ENCODE measurements at places on chromosomes 2 and 18.

DNA sequence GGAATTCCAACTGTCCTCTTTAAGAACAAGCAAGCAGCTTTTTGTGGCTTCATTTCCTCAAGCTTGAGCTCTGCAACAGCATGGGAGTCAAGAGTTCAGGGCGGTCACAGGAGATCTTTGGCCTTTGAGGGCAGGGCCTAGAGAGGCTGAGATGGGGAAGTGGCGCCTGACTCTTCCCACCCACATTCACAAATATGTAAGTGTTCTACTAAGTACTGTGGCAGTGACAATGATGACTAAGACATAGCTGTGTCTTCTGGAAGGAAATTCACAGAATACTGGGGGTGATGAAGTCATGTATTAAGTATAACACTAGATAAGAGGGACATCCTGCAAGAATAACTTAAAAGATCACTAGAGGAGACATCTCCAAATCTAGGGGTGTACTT is 15.0 kb downstream of the RND3 start:
- DNase-seq = peak; percentile 79

DNA sequence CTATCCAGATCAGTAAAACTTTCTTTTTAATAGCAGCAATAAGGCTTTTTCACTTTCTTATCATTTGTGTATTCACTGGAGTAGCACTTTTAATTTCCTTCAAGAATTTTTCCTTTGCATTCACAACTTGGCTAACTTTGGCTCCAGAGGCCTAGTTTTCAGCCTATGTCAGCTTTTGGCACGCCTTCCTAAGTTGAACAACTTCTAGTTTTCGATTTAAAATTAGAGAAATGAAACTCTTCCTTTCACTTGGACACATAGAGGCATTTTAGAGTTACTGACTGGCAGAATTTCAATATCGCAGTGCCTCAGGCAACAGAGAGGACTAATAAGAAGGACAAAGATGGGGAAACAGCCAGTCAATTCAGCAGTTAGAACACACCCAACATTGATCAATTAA is 577.4 kb downstream of the DSC3 start:
- DNase-seq = no peak

GRCh38 chr2:202831242-202832220 is 40.0 kb downstream of the ICA1L start:
- peak; percentile 76 for DNase-seq

DNA sequence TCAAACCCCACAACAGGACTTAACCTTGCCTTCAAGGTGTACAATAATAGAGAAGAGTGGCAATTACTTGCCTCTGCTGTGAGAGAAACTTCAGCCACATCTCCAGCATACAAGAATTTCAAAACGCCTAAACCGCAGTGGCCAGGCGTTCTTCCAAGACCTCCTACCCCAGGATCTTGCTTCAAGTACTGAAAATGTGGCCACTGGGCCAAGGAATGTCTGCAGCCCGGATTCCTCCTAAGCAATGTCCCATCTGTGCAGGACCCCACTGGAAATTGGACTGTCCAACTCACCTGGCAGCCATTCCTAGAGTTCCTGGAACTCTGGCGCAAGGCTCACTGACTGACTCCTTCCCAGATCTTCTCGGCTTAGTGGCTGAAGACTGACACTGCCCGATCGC is 2.8 kb upstream of the CYB5A start:
- DNase-seq = no peak

DNA sequence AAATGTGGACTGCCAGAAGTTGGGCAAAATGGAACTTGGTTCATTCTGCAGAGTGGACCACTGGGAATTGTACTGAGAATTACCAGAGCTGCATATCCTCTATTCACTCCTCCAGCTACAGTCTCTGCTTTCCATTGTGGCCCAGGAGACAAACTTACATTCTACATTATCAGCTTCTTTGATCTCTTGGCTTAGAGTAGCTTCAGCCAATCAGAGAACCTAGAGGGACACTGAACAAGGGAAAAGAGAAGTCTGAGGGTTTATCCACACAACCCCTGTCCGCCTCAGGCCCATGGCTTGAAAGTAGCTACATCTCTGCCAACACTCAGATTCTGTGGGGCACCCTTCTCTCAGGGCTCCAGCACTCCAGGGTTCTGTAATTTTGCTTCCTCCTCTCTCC is 251.1 kb downstream of the TRIB2 start:
- no peak for DNase-seq

GRCh38 chr18:2430191-2430590 is 141.1 kb downstream of the METTL4 start:
- DNase-seq = no peak

DNA sequence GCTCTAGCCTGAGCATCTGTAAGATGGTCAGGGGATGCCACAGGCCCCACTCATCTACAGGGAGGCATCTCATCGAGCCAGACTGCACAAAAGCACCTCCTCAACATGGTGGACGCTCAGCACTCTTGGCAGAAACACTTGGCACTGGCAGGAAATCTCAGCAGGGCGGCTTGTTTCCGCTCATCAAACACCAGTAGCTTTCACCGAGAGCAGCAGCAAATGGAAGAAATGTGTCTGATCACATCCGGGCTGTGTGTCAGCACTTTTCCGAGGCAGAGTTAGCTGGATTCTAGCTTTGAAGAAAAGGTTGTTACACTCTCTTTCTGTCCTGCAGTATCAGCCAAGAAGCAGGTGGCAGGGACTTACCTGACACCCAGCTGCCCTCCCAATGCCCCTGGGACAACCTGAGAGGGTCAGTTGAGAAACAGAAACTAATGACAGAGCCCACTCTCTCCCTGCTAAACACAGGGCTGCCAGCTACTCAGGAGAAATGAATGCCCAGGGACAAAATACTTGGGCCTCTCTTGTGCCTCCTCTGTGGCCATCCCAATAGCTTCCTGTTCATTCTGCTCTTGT is 68.9 kb upstream of the FZD7 start:
- peak; percentile 15 for DNase-seq

DNA sequence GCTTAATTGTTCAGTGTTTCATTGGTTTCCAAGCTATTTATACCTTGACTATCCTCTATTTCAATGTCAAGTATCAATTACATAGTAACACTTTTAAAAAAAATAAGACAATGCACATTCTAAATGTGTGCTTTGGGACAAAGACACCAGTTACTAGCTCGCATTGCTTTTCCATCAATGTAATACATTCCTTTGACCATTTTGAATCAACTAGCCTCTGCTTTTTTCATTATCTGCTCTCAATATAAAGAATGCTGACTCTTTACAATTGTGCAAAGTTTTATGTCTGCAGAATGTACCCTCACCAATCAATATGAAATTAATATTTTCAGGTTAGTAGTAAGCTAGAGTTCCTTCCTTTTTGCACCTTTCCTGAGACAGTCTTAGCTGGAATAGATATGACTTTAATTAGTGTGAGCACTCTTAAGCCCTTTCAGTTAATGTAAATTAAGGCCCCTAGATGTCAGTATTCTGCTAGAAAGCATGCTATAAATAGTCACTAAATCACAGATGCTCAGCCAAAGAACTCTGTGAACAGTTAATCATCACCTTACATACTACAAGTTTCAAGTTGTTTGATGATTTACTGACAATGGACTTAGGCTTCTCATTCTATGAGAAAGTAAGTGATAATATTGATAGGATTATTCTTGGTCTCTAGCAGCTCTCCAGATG is 413.6 kb downstream of the PTH2R start:
- no peak for DNase-seq

GRCh38 chr2:236107536-236107935 is 60.6 kb downstream of the GBX2 start:
- DNase-seq = no peak

DNA sequence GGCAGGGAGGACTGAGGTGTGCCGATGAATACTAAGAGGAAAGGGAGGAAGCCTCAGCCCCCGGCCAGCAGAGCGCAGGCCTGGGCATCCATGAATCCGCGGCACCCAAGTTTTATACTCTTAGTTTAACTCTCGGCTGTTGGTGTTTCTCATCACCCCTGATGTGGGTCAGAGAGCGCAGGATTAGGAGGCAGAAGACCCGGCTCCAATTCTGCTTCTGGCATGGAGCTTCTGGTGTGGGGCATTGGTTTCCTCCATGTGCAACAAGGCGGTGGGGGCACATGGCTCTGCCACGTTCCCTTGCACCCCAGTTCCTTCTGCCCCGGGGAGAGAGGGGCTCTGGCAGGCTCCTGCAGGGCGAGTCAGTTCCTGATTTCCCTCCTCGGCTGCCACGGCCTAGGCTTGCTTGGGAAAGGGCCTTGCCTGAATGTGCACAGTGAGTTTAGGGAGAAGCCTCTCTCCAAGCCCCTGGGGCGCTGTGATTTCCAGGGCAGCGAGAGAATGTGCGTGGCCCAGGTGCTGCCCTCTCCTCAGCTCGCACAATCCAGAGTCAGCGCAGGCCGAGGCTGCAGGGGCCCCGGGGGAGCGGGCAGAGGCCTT is 36.2 kb upstream of the DNMT3A start:
- DNase-seq = no peak

DNA sequence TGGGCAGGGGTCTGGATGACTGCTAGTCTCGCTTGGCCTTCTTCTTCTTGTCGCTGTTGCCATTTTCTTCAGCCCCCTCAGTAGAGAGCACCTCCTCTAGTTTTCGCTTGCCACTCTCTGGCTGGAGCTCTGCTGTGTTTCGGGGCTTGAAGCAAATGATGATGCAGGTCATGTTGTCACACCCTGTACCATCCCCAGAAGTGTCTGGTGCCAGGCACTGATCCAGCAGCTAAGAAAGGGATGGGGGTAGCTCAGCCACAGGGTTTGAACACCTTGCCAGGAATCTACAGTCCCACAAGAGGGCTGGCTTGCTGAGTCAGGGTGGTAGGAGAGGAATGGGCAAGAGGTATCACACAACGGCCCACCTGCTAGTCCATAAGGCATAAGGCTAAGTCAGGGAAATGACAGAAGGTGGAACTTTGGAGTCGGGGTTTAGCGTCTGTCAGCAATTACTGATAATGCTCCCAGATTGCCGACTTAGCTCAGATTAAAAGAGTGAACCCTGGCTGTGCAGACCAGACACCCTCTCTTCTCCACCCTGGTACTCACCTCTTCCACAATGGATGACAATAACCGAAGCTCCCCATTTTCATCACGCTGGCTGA is 1.1 kb upstream of the ZNF513 start:
- DNase-seq = no peak

DNA sequence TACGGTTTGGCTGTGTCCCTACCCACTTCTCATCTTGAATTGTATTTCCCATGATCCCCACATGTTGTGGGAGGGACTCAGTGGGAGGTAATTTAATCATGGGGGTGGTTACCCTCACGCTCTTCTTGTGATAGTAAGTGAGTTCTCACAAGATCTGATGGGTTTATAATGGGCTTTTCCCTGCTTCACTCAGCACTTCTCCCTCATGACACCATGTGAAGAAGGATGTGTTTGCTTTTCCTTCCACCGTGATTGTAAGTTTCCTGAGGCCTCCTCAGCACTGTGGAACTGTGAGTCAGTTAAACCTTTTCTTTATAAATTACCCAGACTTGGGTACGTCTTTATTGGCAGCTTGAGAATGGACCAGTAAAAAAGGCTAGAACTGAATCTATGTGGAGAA is 750.0 kb upstream of the ID2 start:
- no peak for DNase-seq

GRCh38 chr2:230871361-230872150 is 6.8 kb downstream of the ITM2C start:
- DNase-seq = no peak

GRCh38 chr2:160221391-160222276 is 21.6 kb upstream of the ITGB6 start:
- peak; percentile 59 for DNase-seq

DNA sequence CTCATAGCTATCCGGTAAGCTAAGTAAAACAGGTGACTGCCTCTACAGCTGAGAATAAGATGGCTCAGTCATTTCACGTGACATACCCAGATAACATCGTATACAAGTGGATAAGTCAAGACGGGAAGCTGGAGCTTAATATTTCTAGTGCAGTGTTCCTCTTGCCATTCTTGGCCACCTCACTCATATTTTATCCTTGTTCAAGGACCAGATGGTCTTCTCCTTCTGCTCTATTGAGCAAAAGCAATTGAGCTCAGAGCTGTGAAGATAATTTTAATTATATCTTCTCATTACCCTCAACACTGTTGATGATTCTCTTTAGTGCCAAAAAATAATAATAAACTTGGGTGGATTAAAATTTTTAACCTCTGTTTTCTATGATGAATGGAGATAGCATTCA is 201.1 kb downstream of the DCC start:
- DNase-seq = no peak

- peak; percentile 18 for DNase-seq
Observed at GRCh38 chr2:70570041-70570661, 16.5 kb upstream of the TGFA start.

- no peak for DNase-seq
Observed at GRCh38 chr2:30695749-30696148, 111.5 kb downstream of the CAPN13 start.

GRCh38 chr2:43611987-43612894 is 16.4 kb upstream of the THADA start:
- DNase-seq = peak; percentile 83

- no peak for DNase-seq
Observed at GRCh38 chr18:78527984-78528383, 451.6 kb upstream of the SALL3 start.

GRCh38 chr18:59923539-59924196 is 23.9 kb downstream of the PMAIP1 start:
- no peak for DNase-seq

DNA sequence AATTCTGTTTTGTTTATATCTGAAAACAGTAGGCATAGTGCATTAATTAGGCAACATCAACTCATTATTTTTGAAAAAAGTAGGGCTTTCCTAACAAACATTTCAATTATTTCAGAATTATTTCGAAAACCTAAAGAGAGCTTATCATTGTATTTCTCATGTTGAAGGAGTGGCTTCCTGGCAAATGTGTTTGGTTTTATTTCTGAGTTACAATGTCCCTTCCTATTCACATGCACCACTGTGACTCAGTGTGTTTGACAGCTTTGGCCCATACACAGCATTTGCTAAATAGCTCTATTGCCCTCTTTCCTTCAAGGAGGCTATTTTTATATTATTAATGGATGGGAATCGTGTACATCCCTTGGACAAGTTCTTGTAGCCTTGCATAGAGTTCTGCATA is 205.9 kb downstream of the PTGR3 start:
- peak; percentile 68 for DNase-seq

DNA sequence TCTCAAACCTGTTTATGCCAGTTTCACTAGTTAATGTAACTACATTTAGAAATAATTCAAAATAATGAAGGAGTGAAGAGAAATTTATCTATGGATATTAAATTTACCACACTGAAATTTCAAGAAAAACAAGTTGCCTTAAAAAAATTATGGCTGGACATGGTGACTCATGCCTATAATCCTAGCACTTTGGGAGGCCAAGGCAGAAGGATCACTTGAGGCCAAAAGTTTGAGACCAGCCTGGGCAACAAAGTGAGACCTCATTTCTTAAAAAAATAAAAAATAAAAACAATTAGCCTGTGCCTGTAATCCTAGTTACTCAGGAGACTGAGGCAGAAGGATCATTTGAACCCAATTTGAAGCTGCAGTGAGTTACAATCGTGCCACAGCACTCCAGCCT is 29.9 kb downstream of the HDLBP start:
- no peak for DNase-seq

- DNase-seq = no peak
Observed at GRCh38 chr2:218883491-218884490, 3.1 kb downstream of the WNT10A start.

Measured in fibroblast of pulmonary artery (primary cell).